ENCODE measurements at places on chromosomes 7 and 10. TPM values are rescaled to one million over a fixed set of nuclear protein-coding genes. Genes with fewer than 3 reads are reported as not detected.

GRCh38 chr7:156497776-156498509 lies 142.6 kb upstream of the RNF32 start:
- no peak for DNase-seq

DNA sequence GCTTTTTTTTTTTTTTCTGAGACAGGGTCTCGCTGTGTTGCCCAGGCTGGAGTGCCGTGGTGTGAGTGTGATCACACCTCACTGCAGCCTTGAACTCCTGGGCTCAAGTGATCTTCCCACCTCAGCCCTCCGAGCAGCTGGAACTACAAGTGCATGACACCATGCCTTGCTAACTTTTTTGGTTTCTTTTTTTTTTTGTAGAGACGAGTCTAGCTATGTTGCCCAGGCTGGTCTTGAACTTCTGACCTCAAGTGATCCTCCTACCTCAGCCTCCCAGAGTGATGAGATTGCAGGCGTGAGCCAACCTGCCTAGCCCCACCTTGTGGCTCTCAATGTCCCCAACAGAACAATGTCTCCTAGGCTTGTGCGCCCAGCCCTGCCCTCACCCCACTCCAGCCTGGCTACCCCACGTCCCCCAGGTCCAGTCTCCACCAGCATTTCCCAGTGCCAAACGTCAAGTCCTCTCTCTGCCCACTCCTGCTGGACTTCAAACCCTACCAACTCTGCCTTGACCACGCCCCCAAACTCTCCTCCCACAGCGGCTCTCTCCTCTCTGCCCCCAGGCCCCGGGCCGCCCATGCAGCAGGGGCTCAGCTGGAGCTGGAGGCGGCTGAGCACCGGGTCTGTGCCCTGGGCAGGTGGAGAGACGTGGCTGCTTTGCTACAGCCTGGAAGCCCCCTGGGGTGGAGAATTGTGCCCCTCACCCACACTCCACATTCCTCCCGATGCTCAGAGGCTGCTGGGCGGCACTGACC lies 18.9 kb downstream of the BHLHA15 start:
- no peak for DNase-seq

GRCh38 chr10:67760272-67760671 lies 64.3 kb upstream of the CTNNA3 start:
- no peak for DNase-seq

DNA sequence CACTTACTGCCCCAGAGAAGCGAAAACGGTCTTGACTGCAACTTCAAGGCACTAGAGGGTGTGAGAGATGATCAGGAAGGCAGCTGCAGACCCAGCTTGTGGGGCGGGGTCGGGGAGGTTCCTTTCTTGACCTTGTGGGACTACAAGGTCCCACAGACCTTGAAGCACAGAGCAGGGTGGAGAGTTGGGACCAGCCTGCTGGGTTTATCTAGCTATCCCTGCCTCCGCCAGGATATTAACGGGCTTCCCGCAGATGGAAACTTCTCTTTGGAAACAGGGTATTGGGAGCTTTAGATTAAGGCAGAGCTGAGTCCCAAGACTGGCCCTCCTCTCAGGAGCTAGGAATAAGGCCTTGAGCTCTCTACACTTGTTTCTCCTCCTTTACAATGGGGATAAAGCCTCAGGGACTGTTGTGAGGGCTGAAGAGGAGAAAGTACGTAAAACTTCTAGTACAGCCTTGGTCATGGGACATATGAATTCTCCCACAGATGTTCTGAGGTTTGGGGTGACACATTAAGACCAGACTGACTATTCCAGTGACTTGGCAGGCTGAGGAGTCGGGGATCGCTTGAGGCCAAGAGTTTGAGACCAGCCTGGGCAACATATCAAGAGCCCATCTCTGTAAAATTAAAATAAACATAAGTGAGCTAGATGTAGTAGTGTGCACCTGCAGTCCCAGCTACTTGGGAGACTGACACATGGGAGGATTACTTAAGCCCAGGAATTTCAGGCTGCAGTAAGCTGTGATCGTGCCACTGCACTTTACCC lies 153.2 kb downstream of the CDH23 start:
- no peak for DNase-seq

GRCh38 chr10:8360365-8360764 lies 305.9 kb downstream of the GATA3 start:
- no peak for DNase-seq

DNA sequence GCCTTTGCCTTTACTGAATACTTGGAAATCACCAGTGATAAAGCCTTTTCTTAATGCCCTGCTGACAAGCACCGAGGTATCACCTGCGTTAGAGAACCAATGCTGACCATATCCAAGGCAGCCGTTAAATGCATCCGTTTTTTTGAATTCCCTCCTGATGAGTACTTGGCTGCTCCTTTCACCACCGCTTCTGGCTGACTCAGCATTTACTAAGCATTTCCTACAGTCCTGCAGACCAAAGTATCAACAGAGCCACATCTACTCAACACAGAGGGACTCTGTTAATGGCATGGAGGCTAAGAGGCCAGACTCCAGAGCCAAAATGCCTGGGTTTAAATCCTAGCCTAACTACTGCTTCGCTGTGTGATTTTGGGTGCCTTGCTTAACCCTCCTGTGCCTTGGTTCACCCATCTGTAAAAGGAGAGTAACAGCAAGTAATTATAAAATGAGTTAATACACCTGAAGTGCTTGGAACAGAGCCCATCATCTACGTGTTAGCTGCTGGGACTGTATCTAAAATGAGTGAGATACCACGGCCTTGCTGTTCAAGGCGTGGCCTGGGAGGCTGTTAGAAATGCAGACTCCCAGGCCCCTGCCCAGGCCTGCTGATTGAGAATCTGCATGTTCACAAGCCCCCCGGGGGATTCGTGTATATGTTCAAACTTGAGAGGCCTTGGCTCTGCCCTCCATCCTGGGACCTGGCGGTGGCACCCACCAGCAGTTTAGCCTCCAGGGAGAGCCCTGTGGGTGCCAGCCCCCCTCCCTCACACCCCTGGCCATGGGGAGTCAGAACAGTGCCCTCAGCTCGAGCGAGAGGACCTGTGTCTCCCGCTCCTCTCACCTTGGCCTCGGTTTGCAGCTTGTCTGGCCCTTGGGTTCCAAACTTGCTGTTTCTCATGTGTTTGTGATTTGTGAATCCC lies 30.8 kb upstream of the EFCAB10 start:
- no peak for DNase-seq

DNA sequence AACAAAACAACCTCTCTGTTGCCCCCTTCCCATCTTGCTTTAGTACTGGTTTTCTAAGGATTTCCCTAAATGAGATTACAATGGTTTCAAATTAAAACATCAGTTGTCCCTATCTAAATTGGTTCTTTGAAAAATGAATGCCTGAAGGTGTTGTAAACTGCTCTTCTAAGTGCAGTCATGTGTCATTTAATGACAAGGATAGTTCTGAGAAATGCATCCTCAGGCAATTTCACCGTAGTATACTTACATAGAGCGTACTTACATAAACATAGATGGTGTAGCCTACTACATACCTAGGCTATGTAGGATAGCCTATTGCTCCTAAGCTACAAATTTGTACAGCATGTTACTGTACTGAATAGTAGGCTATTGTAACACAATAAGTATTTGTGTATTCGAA lies 278.1 kb downstream of the MAGI2 start:
- no peak for DNase-seq

- peak; percentile 54 for DNase-seq
Measured at GRCh38 chr10:49164559-49165188, 23.5 kb downstream of the TMEM273 start.

DNA sequence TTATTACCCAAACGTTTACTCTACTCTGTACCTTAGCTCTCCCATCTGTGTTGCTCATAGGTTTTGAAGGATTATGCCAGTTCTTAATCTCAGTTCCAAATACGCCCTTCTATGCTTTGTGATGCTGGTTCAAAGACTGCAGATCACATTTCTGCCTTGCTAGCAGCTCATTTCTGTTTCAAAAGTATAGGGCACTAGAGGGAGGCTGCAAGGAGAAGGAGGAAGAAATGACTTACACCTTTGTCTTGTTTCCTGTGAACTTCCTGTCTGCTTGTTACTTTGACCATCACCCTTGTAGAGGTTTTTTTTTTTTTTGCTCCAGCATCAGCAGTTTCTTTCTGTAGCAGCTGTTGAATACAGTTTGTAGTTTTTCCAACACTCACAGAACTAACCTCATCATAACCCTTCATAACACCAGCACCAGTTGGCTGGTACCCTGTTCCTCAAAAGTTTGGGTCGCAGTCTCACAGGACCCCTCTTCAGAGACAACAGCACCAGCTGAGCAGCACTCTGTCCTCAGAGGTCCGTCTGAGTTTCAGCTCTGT lies 16.5 kb downstream of the SLK start:
- DNase-seq: no peak

DNA sequence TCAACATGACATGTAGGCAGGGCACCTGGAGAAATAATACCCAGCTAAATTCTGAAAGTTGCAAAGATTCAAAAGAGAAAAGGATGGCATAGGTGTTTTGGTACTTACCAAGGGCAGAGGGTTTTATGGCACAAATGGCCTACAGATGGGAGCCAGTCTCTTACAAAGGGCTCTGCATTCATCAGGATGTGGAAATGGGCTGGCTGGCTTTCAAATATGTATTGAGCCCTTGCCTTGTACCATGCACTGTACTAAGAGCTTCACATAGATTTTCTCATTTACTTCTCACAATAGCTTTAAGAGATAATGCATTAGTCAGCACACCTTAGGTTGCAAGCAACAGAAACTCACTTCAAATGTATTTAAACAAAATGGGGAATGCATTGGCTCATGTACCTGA lies 327.1 kb downstream of the BICC1 start:
- no peak for DNase-seq

DNA sequence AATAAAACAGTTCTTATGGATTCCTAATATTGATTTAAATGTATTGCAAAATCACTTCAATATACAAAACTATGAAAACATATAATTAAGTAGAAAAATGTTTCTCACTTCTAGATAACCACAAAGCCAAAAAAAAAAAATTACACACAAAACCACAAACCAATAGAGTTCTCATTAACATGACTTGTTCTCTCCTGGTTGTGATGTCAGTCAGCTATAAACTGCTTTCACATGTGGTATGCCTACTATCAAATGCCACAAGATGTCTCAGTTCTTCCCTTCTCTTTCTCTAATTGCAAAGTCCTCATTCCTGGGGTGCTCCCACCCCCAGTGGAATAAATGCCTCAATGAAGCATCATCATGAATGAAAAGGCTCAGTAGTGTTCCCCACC lies 16.6 kb downstream of the GNAI1 start:
- no peak for DNase-seq

GRCh38 chr10:122357685-122358084 lies 16.8 kb upstream of the PLEKHA1 start:
- no peak for DNase-seq

DNA sequence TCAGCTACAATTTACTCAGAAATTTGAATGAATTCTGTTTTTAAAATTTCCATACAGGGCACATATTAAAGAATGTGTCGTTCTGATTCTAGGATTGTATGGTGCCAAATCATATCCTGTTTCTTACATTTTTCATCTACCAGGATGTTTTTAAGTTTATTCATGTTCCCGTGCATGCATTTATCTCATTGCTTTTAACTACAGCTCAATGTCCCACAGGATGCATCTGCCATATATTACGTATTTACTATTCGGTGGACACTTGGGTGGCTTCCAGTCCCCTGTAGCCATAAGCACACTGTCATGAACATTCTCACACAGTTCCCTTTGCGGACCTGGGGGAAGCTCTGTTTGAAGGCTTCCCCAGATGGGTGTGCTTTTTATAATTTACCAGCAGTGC lies 122.3 kb downstream of the CCDC71L start:
- DNase-seq: no peak

DNA sequence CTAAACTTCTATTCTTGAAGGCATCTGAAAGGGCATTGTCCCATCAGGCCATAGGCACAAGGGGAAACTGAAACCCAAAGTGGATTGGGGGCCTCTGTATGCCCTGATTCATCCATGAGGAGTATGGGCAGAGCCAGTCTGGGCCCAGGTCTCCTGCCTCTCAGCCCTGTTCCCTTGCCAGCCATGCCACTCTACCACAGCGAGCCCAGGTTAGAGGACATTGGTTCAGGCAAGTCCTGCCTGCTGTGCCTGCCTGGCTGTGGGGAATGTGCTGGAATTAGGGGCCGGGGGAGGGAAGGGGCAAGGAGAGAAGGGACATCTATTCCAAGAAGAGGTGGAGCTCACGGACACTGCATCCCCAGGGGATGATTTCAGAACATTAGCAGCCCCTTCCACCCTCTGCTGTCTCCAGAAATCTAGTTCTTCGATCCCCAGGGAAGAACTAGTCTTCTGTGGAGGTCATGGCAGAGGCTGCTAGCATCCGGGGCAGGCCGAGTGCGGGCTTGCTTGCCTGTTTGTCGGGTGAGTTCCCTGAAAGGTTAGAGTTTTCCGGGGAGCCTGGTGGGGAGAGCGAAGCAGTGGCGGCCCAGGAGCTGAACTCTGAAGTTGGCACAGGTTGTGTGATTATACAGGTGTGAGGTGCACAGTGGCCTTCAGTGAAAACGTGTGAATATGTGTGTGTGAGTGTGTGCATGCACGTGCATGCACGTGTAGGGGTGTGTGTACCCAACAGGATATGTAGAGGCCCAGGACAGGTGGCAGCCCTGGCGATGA lies 37.8 kb downstream of the TBATA start:
- no peak for DNase-seq

- no peak for DNase-seq
Measured at GRCh38 chr7:77370606-77371005, 45.5 kb downstream of the GSAP start.

DNA sequence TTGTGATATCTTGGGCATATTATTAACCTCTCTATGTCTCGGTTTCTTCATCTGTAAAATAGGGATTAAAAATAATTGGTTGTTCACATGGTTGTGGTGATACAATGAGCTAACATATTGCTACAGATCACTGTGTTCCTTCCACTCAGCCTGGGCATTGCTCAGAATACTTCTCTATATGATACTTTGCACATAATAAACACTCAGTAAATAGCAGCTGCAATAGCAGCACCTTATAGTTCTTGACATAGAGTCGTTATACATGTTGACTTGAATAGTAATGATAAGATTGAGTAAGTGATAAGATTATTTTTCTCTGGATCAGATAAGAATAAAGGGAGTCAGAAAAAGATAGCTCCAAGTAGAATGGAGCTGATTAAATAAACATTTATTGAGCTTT lies 42.3 kb downstream of the PTTG1IP2 start:
- DNase-seq: no peak

Gene HTR5A
- total RNA-seq: not detected

Gene MALSU1
- total RNA-seq: 76.1 TPM

Gene ANKRD30A
- total RNA-seq: not detected

Gene CCDC3
- total RNA-seq: 4.7 TPM

Gene BICC1
- total RNA-seq: 20.8 TPM

Gene RBP3
- total RNA-seq: not detected

Gene KLF14
- total RNA-seq: not detected

Gene PTF1A
- not detected for total RNA-seq
